ENCODE measurements at places on chromosomes 1 and 21.

DNA sequence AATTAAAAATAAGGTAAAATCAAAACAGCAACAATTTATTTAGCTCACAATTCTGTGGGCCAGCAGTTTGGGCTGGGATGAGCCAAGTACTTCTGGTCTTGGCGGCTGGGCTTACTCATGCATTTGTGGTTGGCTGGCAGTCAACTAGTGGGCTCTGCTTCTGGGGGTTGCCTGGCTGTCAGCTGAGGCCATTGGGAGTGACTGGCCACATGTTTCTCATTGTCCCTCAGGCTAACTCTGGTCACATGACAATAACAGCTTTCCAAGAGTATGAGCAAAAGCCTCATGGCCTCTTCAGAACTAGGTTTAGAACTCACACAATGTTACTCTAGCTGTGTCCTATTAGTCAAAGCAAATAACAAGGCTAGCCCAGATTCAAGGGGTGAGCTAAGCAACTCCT lies 15.6 kb upstream of the CHIA start:
- no peak for DNase-seq

DNA sequence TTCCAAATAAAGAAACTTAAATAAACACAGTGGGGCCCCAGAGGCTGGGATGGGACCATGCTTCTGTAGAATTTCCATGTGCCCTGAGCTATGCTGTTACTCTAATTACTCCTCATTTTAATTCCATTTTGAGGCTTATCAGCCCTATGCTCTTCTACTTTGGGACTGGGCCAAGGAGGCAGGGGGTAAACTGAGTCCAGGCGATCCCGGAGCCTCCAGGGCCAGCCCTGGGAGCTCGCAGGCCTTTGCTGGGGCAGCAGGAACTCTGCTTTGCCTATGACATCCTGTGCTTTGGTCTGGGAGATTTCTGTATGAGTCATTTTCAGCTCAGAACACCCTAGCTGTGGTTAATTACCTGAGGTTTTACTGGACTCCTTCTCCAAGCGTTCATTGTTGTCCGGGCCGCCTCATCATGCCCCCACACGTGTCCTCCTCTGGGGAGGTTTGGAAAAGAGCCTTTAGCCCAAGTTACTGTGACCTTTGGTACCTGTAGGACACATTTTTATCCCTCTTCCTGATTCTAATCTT lies 95.7 kb downstream of the RHOU start:
- DNase-seq: no peak

DNA sequence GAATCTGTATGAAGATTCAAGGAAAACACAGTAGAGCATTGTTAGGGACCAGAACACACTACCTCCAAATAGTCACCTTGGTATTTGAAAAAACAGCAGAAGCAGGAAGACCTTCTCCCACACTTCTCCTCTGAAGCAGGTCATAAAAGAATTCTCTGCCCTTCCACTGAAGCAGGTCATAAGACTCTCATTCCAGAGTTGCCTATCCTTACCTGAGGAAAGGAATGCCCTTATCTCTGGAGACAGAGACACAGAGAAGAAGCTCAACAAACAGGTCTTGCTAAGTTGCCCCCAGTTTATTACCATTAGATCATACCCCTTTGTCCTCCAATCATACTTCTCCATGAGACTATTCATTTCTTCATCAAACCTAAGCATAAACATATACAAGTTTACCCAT lies 225.8 kb upstream of the TNR start:
- DNase-seq: no peak

- DNase-seq: no peak
Observed at GRCh38 chr1:77473690-77474089, 191.9 kb downstream of the AK5 start.

GRCh38 chr1:245156041-245156735 lies 1.4 kb downstream of the KIF26B start:
- peak; percentile 14 for DNase-seq

- no peak for DNase-seq
Observed at GRCh38 chr1:159951551-159951950, 2.5 kb downstream of the SLAMF9 start.

- DNase-seq: peak; percentile 2
Observed at GRCh38 chr1:229843627-229844238, 217.7 kb downstream of the URB2 start.

- DNase-seq: no peak
Observed at GRCh38 chr21:34342476-34342875, 21.3 kb upstream of the KCNE2 start.

DNA sequence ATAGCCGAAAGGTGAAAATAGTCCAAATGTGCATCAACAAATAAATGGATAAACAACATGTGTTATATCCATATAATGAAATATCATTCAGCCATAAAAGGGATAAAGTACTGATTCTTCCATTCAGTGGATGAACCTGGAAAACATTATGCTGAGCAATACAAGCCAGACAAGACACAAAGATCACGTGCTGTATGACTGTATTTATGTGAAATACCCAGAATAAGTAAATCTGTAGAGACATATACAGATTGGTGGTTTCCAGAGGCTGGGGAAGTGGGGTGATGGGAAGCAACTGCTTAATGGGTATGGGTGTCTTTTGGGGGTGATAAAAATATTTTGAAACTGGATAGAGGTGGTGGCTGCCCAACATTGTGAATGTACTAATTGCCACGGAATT lies 13.3 kb upstream of the GSTM4 start:
- no peak for DNase-seq

- no peak for DNase-seq
Observed at GRCh38 chr21:45319461-45320211, 31.9 kb upstream of the POFUT2 start.

- no peak for DNase-seq
Observed at GRCh38 chr21:21373969-21374368, 375.8 kb downstream of the NCAM2 start.

DNA sequence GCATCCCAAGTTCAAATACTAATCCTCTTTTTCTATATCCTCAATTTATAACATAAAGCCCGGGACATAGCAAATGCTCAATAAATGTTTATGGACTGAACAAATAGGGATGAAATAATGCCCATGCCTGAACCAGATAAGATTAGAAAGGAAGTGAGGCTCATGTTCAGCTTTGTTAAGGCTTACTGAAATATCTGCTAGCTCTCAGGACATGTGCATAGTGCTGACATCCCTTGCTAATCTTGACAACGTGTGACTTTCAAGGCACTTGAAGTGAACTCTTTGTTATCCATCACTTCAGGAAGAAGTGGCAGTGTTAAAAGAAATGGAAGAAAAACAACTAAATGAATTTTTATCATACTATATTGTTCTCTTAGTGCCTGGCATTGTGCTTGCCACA lies 260.3 kb upstream of the SGIP1 start:
- DNase-seq: no peak

- no peak for DNase-seq
Observed at GRCh38 chr1:156490401-156491032, 10.1 kb downstream of the MEF2D start.

GRCh38 chr1:191974004-191974403 lies 184.3 kb upstream of the RGS18 start:
- no peak for DNase-seq

DNA sequence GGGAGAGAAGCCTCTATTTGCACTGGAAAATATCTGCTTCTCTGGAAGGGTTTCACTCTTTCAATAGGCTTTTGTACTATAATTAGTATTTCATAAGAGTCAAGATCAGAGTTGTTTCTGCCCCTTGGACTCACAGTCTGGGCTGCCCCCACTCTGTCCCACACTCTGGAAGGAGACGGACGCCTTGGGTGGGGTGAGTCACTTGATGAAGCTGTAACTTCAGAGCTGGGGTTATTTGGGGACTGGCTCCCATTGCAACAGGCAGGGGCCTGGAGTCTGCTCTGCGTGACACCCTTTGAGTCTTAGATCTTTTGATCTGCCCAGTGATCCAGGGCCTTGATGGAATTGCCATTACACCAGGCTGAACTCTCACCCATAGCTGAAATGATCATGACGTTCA lies 4.0 kb upstream of the KCNA10 start:
- no peak for DNase-seq

DNA sequence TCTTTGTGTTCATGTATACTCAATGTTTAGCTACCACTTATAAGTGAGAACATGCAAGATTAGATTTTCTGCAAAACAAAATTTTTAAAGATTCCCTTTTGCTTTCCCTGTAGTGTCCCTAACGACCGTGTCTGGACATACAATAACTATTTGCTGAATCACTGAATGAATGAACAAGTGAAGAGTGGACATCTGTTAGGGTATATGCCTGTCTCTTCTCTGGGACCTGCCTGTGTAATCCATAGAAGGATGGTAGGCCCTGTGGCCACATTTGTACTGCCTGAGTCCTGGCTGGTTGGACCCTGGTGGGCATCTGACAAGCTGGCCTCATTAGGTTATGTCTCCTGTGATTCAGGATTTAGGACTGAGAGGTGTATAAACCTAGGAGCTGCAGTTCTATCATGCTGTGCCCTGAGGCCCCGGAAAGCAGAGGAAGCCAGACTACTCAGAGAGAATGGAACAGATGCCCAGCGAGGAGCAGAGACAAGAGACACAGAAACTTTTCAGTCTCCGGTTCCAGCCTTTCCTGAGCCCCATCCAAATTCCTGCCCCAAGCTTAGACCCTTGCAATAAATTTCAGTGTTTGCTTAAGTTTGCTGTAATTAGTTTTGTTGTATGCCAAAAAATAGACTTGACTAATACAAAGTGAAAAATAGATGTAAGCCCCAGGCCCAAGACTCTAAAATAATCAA lies 7.5 kb upstream of the NCF2 start:
- DNase-seq: no peak

GRCh38 chr1:10556430-10557005 lies 81.8 kb downstream of the PEX14 start:
- no peak for DNase-seq

GRCh38 chr1:180528868-180529470 lies 26.6 kb upstream of the ACBD6 start:
- DNase-seq: no peak

- DNase-seq: no peak
Observed at GRCh38 chr1:230087028-230087716, 20.1 kb downstream of the GALNT2 start.

DNA sequence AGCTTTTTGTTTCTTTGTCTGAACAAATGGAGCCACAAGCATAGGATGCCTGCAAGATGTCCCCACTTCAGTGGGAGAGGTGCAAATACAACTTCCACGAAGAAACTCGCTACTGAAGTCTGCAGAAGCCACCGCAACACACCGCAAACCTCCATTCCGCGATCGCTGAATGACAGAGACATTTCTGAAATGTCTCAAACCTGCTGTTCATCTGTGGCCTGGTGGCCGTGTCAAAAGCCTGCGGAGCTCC lies 1.0 kb downstream of the TP53BP2 start:
- DNase-seq: no peak

- DNase-seq: no peak
Observed at GRCh38 chr1:161179698-161180097, 2.4 kb upstream of the B4GALT3 start.

GRCh38 chr1:18800258-18800657 lies 59.2 kb downstream of the TAS1R2 start:
- no peak for DNase-seq

- DNase-seq: no peak
Observed at GRCh38 chr1:41537251-41537650, 52.8 kb upstream of the EDN2 start.

DNA sequence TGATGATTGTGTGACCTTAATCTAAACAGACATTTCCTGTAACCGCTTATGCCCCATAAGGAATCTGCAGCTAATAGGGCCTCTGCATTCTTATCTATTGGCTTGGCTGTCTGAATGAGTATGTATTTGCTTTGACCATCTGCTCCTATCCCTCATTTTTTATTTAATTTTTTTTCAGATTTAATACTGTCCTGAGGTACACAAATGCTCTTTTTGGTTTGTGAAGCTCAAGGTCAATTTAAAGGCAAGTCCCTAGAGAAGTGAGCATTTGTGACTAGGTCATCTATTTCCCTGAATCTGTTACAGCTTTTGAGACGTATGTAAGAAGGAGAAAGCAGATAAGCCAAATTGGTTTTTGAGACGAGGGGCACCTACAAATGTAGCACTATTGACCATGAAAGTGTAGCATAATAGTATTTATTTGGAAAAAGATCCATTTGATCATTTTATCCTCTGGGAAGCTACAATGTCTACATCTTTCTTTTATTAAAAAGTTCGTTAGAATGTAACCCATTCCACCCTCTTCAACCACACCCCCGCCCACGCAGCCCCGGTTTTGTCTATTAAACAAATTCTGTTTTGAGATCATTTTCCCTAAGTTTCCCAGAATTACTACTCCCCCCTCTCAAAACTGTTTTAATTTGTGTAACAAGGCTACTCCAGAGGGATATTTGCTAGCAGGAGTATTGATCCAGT lies 69.2 kb upstream of the HSPA13 start:
- no peak for DNase-seq

GRCh38 chr1:165524639-165525285 lies 19.0 kb upstream of the LRRC52 start:
- no peak for DNase-seq

DNA sequence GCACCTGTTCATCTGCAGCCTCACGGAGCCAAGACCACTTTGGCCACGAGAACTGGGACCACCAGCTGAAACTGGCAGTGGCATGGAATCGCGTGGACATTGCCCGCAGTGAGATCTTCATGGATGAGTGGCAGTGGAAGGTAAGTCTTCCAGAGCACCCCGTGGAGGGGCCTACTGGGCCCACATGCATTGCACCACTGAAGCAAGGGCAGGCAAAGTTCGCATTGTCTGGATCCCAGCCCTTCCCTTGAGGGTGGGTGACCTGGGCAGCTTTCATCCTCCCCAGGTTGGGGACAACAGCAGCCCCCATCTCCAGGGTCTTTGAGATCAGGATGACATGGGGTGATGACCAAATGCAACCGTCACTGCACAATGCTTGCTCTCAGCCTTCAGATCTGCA lies 37.5 kb downstream of the TRPM2 start:
- DNase-seq: no peak

DNA sequence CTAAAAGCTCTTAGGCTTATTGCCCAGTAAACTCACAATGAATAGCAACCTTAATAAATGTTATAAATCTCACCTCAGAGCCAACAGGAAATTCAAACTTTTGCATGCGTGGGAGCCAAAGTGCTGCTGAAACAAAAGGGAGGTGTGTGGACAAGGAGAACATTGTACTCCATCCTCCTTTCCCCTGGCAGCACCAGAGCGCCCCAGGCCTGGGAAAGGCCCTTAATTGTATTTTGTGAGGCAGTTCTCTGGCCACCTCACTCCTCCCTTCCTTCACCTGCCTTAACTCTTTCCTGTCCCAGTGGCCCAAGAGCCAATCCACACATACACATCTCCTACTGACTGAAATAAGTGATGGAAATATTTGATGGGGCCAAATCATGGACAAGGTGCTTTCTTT lies 648.5 kb downstream of the LMO4 start:
- DNase-seq: no peak

GRCh38 chr1:47207803-47208373 lies 18.1 kb upstream of the PDZK1IP1 start:
- DNase-seq: no peak

DNA sequence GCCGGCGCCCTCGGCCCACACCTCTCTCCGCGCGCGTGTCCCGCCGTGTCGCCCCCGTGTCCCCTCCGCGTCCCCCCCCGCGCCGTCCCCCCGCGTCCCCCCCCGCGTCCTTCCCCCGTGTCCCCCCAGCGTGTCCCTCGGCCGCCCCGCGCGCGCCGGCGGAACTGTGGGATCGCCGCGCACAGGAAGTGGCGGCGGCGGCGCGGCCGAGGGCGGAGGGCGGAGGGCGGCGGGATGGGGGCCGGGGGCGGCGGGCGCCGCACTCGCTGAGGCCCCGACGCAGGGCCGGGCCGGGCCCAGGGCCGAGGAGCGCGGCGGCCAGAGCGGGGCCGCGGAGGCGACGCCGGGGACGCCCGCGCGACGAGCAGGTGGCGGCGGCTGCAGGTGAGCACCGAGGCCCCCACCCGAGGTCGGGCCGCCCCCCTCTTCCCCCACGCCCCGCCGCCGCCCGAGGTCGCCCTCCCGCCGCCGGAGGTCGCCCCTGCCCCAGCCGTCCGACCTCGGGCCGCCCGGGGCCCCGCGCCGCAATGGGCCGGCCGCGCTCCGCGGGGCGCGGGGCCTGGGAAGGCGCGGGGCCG lies at the start of gene AGPAT3:
AGPAT3 (plus strand) TSS at position 262 of the 578 bp plus-strand sequence. CDS start 94,459 bp downstream, outside the sequence.
- no peak for DNase-seq

All from NCI-H187 treated with DMSO at 0.1 percent for 48 hours (cell line).